Lung (tissue), 17 donors: ENCODE measurements at places on chromosomes 16 and 17.
A peak's percentile ranks its signal among the peaks of the same experiment; 100 is the strongest.

- DNase-seq = no peak
Measured at GRCh38 chr17:15409721-15410250, 57.6 kb downstream of the CDRT4 start.

DNA sequence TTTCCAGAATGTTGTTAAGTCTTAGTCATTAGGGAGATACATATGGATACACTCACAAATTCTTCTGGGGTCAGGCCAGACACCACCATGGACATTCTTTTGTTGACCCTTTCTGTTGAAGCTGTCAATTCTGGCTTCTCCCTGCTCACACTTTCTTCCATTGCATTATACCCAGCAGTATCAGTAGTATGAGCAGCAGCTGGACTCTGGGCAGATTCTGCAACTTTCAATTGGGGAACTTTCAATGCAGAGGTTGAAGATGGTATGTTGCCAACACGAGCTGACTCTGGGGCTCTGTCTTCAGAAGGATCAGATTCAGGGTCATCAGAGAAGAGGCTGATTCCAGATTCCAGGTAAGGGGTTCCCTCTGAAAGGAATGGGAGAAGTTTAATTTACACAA, 45.8 kb downstream of the RND2 start:
- DNase-seq = no peak

GRCh38 chr16:73233846-73234424, 186.0 kb upstream of the ZFHX3 start:
- DNase-seq = peak; percentile 29

DNA sequence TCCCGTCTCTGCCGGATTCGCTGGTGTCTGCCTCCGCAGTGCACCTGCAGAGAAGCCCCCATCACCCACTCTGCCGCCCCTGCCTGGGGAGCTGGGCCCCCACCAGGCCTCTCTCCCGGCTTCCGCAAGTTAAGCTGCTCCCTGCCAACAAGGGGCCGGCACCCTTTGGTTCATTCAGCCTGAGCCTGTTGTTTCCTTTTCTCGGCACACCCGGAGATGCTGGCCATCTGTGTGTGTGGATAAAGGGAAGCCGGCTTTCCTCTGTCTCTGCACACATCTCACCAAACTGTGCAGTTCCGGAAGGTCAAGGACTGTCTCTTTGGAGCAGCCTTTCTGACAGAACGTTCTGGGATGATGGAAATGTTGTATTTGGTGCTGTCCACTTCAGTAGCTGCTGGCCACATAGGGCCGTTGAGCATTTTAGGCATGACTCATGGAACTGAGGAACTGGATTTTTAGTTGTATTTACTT, 6.8 kb downstream of the MAPK8IP3 start:
- no peak for DNase-seq

- no peak for DNase-seq
Measured at GRCh38 chr16:82541103-82541502, 85.7 kb upstream of the CDH13 start.

GRCh38 chr17:27489045-27489715, 32.9 kb downstream of the KSR1 start:
- peak; percentile 79 for DNase-seq

- DNase-seq = no peak
Measured at GRCh38 chr17:39318636-39319035, 82.8 kb downstream of the FBXL20 start.

DNA sequence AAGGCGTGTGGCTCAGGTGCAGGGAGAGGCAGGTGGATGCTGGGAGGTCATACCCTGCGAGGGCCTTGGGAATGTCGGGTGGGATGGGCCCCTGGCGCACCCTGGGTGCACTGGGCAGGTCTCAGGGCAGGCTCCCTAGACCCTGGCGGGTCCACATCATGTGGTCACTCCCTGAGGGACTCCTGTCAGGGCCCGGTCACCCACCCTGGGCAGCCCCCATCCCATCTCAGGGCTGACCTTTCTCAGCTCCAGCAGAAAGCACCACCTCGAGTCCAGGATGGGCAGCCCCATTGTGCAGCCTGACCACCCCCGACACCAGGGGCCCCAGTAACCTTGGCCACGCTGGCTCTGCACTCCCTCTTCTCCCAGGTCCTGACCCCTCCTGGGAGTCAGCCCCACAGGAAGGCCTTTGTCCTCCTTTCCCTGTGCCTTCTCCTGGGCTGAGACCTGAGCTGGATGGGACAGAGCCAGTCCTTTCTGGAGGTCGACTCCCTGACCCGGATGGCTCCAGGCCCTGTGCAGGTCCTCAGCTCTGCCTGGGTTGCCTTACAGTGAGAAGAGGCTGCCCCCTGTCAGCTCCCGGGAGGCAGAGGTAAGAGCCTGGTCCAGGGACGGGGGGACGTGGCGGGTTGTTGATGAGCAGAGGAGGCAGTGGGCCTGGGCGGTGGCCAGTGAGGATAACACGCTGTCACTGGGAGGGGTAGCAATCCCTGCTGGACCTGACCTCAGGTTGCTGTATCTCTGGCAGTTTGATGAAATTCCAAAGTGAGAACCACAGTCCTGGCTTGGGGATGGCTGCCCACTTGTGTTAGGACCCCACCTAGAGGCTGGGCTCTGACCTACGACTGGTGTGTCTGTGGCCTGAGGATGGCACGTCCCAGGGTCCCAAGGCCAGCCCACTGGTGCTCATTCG, 77.9 kb downstream of the GOSR1 start:
- DNase-seq = no peak

- DNase-seq = no peak
Measured at GRCh38 chr16:57262841-57263540, 17.9 kb downstream of the ARL2BP start.

DNA sequence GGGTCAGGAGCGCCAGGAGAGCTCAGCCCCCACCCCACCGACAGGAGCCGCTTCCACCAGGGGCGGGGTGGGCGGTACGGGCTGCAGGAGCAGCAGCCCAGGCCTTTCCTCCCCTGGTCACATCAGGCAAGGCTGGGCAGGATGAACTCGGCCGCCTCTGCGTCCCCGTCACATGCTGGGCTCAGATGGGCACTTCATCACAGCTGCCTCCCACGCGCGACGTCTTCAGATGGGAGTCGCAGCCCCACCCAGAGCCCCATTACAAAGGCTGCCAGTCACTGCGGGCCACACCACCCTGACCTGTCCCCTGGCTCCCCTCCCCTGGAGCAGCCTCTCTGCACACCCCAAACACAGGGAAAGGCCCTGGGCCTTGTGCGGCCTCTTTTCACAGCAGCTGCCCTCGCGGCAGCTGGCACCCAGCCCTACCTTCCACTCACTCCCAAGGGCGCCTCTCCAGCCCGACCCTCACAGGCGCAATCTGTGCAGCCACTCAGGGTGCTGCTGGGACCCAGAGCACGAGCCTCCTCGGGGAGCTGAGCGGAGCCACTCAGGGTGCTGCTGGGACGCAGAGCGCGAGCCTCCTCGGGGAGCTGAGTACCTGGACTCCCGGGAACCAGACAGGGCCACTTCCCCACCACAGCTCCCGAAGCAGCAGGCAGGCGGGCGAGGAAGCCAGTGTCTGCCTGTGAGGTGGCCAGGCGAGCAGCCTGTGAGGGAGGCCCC, 4.7 kb downstream of the ZNF598 start:
- no peak for DNase-seq

- no peak for DNase-seq
Measured at GRCh38 chr17:80559825-80560251, 15.2 kb downstream of the RPTOR start.
